ENCODE measurements at places on chromosomes 6 and 20. TPM values are rescaled to one million over a fixed set of nuclear protein-coding genes. Genes with fewer than 3 reads are reported as not detected.

The CD93 gene
- total RNA-seq = 3.7 TPM

The BNIP5 gene
- not detected for total RNA-seq

The FABP7 gene
- total RNA-seq = not detected

The AIF1 gene
- total RNA-seq = not detected

GRCh38 chr6:164068527-164068926 is 654.0 kb downstream of the QKI start:
- H3K27me3 ChIP-seq = no peaks in the 10 kb centered on the region
- no peak overlapping the region for H3K4me3 ChIP-seq
- no peak for DNase-seq
- H3K36me3 ChIP-seq = no peaks in the 10 kb centered on the region
- no peaks in the 10 kb centered on the region for H3K4me1 ChIP-seq

DNA sequence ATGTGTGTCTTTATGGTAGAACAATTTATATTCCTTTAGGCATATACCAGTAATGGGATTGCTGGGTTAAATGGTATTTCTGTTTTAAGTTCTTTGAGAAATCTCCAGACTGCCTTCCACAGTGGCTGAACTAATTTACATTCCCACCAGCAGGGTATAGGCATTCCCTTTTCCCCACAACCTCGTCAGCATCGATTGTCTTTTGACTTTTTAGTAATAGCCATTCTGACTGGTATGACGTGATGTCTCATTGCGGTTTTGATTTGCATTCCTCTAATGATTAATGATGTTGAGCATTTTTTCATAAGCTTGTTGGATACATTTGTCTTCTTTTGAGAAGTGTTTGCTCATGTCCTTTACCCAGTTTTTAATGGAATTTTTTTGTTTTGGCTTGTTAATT is 5.3 kb upstream of the TASP1 start:
- H3K36me3 ChIP-seq = no peaks in the 10 kb centered on the region
- H3K4me1 ChIP-seq = peaks cover 3% of the 10 kb centered on the region
- no peak overlapping the region for H3K27ac ChIP-seq
- H3K27me3 ChIP-seq = peaks cover 25% of the 10 kb centered on the region

DNA sequence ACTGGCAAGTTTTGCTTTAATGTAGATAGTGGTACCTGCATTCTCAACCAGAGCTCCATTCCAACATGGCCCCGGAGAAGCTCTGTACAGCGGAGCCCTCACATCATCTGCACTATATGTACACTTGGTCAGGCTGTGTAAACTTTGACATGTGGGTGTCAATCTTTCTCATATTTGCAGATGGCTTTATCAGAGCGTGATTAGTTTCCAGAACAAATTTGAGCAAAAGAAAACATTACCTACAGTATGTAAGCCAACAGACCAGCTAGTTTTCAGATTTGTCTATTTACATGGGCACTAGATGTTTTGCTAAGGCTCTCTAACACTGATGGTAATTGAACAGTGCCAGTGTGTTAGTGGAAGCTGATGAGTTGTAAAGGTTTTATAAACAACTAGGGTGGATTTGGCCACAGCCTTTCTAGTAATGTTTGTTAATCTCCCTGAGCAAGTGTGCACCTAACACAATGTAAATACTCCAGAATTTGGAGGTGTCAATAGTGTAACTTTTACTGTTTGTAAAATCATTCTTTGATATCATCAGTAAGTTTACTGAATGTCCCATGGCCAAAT is 131.8 kb downstream of the FOXA2 start:
- no peaks in the 10 kb centered on the region for H3K36me3 ChIP-seq
- no peak overlapping the region for H3K4me3 ChIP-seq
- no peak for DNase-seq
- peaks cover 21% of the 10 kb centered on the region for H3K27me3 ChIP-seq

- DNase-seq = no peak
- no peaks in the 10 kb centered on the region for H3K36me3 ChIP-seq
- H3K27ac ChIP-seq = no peak overlapping the region
- H3K4me1 ChIP-seq = peaks cover 26% of the 10 kb centered on the region
- H3K4me3 ChIP-seq = no peak overlapping the region
- H3K27me3 ChIP-seq = no peaks in the 10 kb centered on the region
Observed at GRCh38 chr6:3895312-3895653, 46.1 kb downstream of the FAM50B start.

DNA sequence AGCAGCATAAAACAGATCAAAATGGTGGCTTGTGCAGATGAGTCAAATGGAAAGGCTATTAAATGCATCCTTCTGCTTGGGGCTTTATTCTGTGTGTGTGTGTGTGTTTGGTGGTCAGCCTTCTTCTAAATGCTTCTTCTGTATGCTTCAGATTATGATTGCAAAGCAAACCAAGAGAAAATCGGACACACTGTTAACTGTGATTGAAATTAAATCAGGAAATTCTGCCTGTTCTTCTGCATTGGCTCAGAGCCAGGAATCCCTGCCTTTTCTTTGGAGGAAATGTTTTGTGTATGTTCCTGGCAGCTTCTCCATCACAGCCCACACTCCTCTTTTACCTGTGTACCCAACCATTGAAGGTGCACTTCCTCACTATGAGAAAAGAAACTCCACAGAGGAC is 22.3 kb upstream of the PDE10A start:
- no peak for DNase-seq
- H3K4me3 ChIP-seq = no peak overlapping the region
- no peak overlapping the region for H3K27ac ChIP-seq
- H3K36me3 ChIP-seq = peaks cover 2% of the 10 kb centered on the region

The HLA-DOB gene
- 0.56 TPM for total RNA-seq

GRCh38 chr6:130781557-130781956 is 45.6 kb upstream of the SMLR1 start:
- H3K36me3 ChIP-seq = peaks cover 2% of the 10 kb centered on the region
- DNase-seq = no peak

The TRIM15 gene
- not detected for total RNA-seq

DNA sequence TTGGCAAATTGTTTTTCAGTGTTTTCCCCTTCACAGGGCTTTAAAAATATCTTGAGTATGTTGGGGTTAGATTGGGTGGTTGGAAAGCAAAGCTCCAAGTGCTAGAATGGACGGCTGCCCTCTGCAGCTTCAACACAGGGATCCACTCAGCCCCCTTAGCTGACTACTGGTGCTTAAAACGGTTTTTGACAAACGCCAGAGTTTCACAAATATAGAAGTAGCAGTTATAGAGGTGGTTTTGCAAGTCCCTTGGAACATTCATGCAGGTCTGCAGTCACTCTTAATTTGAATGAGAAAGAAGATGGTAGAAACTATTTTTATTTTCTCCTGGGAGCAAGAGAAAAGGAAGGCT is 175.9 kb downstream of the ARID1B start:
- no peaks in the 10 kb centered on the region for H3K27me3 ChIP-seq
- H3K36me3 ChIP-seq = peaks cover 1% of the 10 kb centered on the region
- DNase-seq = no peak

The CRISP2 gene
- not detected for total RNA-seq

- no peak for DNase-seq
- no peaks in the 10 kb centered on the region for H3K36me3 ChIP-seq
- peaks cover 85% of the 10 kb centered on the region for H3K4me1 ChIP-seq
- peak overlapping the region; percentile 80 for H3K27ac ChIP-seq
- H3K4me3 ChIP-seq = no peak overlapping the region
Observed at GRCh38 chr6:37882292-37882691, 62.8 kb downstream of the ZFAND3 start.

GRCh38 chr6:36639171-36639808 is 39.2 kb upstream of the CDKN1A start:
- no peaks in the 10 kb centered on the region for H3K27me3 ChIP-seq
- peak; percentile 65 for DNase-seq
- peak overlapping the region; percentile 51 for H3K27ac ChIP-seq
- H3K36me3 ChIP-seq = no peaks in the 10 kb centered on the region
- no peak overlapping the region for H3K4me3 ChIP-seq
- H3K4me1 ChIP-seq = peaks cover 19% of the 10 kb centered on the region

- H3K36me3 ChIP-seq = no peaks in the 10 kb centered on the region
- no peak overlapping the region for H3K4me3 ChIP-seq
- no peak overlapping the region for H3K27ac ChIP-seq
- peak; percentile 60 for DNase-seq
- H3K27me3 ChIP-seq = peaks cover 32% of the 10 kb centered on the region
- no peaks in the 10 kb centered on the region for H3K4me1 ChIP-seq
Observed at GRCh38 chr6:167667204-167668018, 159.3 kb upstream of the AFDN start.

DNA sequence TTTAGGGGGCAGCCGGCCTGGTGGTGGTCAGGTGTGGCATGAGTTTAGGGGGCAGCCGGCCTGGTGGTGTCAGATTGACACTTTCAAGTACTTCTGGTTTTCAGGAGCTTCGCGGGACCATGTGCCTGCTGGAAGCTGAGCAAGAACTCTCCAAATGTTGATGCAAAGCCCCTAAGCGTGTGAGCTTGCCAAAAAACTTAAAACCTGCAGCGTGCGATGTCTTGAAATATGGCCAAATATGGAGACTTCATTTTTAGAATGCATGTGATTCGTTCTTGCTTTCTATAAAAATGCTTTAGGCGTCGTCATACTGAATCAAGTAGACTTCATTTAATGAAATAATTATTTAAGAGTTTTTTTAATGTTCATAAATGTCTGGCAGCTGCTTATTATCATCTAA is 149.4 kb downstream of the SMOC2 start:
- H3K4me1 ChIP-seq = no peaks in the 10 kb centered on the region
- no peak overlapping the region for H3K27ac ChIP-seq
- H3K4me3 ChIP-seq = no peak overlapping the region
- H3K36me3 ChIP-seq = peaks cover 5% of the 10 kb centered on the region

The OGFRL1 gene
- total RNA-seq = 3.9 TPM

- DNase-seq = no peak
- H3K4me1 ChIP-seq = peaks cover 30% of the 10 kb centered on the region
- no peak overlapping the region for H3K27ac ChIP-seq
- H3K27me3 ChIP-seq = no peaks in the 10 kb centered on the region
- no peaks in the 10 kb centered on the region for H3K36me3 ChIP-seq
- H3K4me3 ChIP-seq = no peak overlapping the region
Observed at GRCh38 chr6:138724015-138724414, 49.6 kb upstream of the CCDC28A start.

The PI16 gene
- 0.15 TPM for total RNA-seq

The AVP gene
- not detected for total RNA-seq

DNA sequence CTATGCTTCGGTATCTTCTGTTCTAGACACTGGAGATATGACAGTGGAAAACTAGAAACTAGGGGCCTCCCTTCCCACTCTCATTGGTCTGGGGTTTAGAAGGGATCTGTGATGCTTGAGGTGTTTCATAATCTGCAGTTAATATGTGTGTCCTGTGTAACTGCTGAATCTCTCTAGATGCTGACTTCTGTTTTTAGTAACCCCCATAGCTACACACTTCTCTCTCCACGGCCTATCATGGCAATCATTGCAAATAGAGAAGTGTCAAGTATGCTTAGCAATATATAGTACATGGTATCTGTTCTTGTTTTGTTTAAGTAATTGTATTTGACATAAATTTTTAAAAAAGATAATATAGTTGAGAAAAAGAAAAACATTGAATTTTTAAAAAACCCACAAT is 394.6 kb upstream of the MMS22L start:
- H3K4me3 ChIP-seq = no peak overlapping the region
- H3K36me3 ChIP-seq = no peaks in the 10 kb centered on the region
- H3K4me1 ChIP-seq = peaks cover 3% of the 10 kb centered on the region

The NKX2-2 gene
- total RNA-seq = not detected

The CAGE1 gene
- not detected for total RNA-seq

GRCh38 chr6:131208787-131209186 is 73.5 kb downstream of the AKAP7 start:
- H3K27me3 ChIP-seq = no peaks in the 10 kb centered on the region

- no peaks in the 10 kb centered on the region for H3K36me3 ChIP-seq
- H3K4me3 ChIP-seq = no peak overlapping the region
- H3K4me1 ChIP-seq = peaks cover 48% of the 10 kb centered on the region
- no peaks in the 10 kb centered on the region for H3K27me3 ChIP-seq
- H3K27ac ChIP-seq = peak overlapping the region; percentile 86
- DNase-seq = no peak
Observed at GRCh38 chr20:17806107-17806506, 106.3 kb downstream of the BANF2 start.

DNA sequence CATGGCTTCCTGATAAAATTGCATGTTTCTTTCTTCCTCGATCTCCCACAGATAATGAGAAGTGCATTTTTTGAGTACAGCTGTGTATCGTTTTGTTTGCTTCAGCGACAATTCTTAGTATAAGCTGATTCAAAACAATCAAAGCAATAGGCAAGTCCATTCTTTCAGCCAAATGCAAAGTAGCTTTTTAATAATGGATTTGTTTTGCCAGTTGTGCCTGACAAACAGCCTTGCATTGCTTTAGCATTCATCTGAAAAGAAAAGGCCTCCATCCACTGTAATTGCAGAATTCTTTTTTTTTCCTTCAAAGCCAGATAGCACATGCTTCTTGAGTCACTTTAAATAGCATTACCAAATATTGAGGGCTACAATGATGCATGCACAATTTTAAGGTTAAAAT is 32.0 kb downstream of the TTLL2 start:
- H3K36me3 ChIP-seq = peaks cover 2% of the 10 kb centered on the region
- no peak overlapping the region for H3K27ac ChIP-seq
- no peak for DNase-seq
- no peaks in the 10 kb centered on the region for H3K4me1 ChIP-seq
- H3K27me3 ChIP-seq = peaks cover 29% of the 10 kb centered on the region
- H3K4me3 ChIP-seq = no peak overlapping the region

The SLC24A3 gene
- not detected for total RNA-seq

DNA sequence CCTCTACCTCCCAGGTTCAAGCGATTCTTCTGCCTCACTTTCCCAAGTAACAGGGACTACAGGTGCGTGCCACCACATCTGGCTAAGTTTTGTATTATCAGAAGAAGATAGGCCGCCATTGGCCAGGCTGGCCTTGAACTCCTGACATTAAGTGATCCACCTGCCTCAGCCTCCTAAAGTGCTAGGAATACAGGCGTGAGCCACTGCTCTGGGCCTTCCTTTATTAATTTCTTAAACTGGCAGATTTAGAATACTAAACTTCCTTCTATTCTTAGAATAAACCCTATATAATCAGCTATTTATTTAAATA is 86.6 kb downstream of the HFE start:
- no peaks in the 10 kb centered on the region for H3K27me3 ChIP-seq
- DNase-seq = no peak
- H3K27ac ChIP-seq = peak overlapping the region; percentile 34
- H3K4me3 ChIP-seq = no peak overlapping the region
- H3K4me1 ChIP-seq = peaks cover 26% of the 10 kb centered on the region

The TNF gene
- not detected for total RNA-seq

The CLVS2 gene
- not detected for total RNA-seq

The SERINC3 gene
- 121 TPM for total RNA-seq

DNA sequence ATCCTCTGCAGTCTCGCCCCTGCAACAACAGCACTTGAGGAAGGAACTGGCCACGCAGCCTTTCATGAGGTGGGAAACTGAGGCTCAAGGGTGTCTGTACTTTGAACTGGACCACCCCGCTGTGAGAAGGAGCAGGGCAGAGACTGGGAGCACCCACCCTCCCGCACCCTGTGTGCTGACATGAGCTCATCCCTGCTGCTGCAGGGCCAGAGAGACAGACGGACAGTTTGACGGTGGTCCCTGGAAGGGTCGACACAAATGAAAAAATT is 16.9 kb upstream of the MRGBP start:
- DNase-seq = no peak
- no peaks in the 10 kb centered on the region for H3K36me3 ChIP-seq
- H3K27ac ChIP-seq = no peak overlapping the region
- no peaks in the 10 kb centered on the region for H3K4me1 ChIP-seq
